ENCODE measurements at places on chromosomes 5 and 9. TPM values are rescaled to one million over a fixed set of nuclear protein-coding genes. Genes with fewer than 3 reads are reported as not detected.

DNA sequence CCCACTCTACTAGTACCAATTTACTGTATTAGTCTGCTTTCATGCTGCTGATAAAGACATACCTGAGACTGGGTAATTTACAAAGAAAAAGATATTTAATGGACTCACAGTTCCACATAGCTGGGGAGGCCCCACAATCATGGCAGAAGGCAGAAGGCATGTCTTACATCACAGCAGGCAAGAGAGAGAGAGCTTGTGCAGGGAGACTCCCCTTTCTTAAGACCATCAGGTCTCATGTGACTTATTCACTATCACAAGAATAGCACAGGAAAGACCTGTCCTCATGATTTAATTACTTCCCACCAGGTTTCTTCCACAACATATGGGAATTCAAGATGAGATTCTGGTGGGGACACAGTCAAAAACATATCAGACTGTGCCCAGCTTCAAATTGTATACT, 11.5 kb downstream of the UGT3A1 start:
- DNase-seq = no peak

GRCh38 chr9:127637322-127637847, 25.3 kb downstream of the STXBP1 start:
- peak; percentile 94 for DNase-seq

DNA sequence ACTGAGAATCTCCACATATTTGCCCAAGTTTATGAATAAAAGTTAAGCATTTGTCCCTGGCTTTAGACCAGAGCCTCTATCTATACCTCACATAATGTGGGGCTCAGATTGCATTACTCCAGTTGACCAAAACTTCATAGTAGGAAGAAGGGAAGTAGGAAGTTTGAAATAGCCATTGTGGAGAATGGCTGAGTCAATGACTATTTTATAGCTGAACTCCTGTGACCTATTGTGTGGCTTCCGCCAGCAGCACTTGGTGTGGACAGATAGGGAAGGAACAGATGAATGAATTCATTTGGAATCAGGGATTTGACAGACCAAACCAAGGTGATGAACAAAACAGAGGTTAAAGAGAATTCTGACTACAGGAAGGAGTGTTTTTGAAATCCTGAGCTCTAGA, 92.9 kb upstream of the LPAR1 start:
- no peak for DNase-seq

- peak; percentile 64 for DNase-seq
Observed at GRCh38 chr5:157335534-157336422, 69.9 kb downstream of the CYFIP2 start.

GRCh38 chr9:127950513-127951289, 13.0 kb upstream of the DPM2 start:
- DNase-seq = no peak

Gene C5orf52
- total RNA-seq = not detected

Gene ZNF483
- 0.25 TPM for total RNA-seq
